ENCODE measurements at places on chromosomes 12 and 14.

DNA sequence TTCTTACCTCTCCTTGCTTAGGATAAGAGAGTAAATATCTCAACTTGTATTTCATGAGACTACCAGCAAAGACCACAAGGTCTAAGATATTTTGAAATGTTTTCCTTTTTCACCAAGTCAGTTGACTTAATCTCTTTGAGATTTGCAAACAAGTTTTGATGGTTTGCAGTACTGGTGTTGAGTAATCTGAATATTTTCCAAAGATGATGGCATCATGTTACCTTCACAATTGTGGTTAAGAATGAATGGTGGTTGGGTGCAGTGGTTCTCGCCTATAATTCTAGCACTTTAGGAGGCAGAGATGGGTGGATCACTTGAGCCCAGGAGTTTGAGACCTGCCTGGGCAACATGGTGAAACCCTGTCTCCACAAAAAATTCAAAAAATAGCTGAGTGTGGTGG, 225.7 kb downstream of the TMTC2 start:
- DNase-seq: peak; percentile 40

DNA sequence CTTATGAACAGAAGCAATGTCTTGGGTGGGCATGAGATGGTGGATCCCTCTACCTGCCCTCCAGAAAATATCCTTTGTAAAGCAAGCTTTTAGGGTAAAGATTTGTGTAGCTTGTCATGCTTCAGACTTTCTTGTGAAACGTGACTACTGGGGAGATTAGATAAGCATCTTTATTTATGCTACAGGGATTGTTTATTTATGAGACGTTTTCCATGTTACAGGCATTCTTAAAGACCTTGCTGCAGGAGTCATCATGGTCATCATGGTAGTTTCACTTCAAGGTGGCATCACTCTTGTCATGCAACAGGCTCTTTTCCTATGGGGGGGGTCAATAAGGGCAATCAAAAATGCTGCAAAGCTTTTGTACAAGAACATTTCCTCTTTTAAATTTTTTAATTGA, 8.2 kb upstream of the MIS18BP1 start:
- DNase-seq: no peak

DNA sequence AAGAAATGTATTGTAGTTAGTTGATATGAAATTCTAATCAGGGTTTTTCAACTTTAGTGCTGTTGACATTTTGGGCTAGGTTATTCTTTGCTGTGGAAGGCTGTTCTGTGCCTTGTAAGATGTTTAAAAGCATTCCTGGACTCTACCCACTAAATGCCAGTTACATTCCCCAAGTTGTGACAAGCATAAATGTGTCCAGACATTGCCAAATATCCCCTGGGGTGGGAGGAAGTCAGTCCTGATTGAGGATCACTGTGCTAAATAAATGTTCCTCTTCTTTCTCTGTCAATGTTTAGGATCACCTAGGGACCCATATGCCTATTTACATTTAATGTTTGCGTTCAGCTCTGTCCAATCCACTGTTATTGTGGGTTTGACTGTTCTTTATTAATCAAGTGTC, 268.3 kb downstream of the TMTC2 start:
- DNase-seq: no peak

- DNase-seq: peak; percentile 65
Measured at GRCh38 chr12:71871116-71871515, 31.6 kb downstream of the TBC1D15 start.

DNA sequence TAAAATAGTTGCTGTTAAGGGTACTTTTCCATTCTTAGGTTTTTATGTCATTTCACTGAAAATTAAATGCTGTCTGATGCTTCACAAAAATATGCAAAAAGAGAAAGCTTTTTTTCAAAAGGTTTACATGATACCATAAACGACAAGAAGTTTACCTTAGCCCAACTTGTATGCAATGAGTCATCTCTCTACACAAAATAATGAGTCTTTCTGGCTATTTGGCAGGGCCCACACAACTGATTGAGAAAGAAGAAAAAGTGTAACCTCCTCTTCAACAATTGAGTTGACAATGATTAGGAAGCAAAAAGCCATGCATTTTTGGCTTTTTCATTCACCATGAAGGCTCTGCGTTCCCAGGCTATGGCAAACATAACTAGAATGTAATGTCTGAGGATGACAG, 165.4 kb upstream of the CPNE8 start:
- DNase-seq: no peak

DNA sequence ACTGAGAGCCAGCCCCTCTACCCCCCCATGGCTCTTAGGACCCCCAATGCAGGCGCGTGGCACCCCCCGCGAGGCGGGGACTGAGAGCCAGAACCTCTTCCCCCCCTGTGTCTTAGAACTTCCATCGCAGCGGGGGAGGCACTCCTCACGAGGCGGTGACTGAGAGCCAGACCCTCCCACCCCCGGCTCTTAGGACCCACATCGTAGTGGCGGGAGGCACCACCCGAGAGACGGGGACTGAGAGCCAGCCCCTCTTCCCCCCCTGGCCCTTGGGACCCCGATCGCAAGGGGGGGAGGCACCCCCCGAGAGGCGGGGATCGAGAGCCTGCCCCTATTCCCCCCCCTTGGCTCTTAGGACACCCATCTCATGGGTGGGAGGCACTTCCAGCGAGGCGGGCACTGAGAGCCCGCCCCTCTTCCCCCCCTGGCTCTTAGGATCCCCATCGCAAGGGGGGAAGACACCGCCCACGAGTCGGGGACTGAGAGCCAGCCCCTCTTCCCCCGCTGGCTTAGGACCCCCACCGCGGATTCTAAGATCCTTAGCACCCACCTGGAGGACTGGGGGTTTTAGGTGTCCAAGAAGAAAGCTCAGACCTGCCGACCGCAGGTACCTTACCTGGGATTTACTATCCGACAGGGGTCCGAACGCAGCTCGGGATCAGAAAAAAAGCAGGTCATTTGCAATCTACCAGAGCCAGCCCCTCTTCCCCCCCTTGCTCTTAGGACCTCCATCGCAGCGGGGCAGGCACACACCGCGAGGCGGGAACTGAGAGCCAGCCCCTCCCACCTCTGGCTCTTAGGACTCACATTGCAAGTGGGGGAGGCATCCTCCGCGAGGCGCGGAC, 44.9 kb downstream of the DDX11 start:
- DNase-seq: no peak
